Cortex of kidney (tissue), 1 donor: ENCODE measurements at places on chromosomes 2 and 18.

GRCh38 chr2:225488743-225489142 is 89.2 kb downstream of the NYAP2 start:
- DNase-seq = no peak

DNA sequence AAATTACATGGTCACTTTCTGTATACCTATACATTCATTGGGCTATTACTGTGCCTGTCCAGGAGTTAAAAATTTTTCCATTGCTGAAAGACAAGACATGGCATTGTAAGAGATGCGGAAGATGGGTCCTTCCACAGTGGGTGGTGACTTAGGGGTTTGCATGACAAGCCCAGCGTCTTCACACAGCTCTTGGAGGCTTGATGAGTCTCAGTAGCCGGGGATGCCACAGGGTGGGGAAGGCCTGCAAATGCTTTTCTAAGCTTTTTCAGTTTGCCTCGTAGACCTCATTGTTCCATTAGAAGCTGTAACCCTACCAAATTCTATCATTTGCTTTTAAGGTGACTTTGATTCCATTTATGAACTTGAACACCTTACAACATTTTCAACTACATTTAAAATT is 18.1 kb upstream of the MAPRE3 start:
- DNase-seq = no peak

- DNase-seq = no peak
These were observed 400.3 kb upstream of the HNRNPA3 start for GRCh38 chr2:176812246-176812775.

DNA sequence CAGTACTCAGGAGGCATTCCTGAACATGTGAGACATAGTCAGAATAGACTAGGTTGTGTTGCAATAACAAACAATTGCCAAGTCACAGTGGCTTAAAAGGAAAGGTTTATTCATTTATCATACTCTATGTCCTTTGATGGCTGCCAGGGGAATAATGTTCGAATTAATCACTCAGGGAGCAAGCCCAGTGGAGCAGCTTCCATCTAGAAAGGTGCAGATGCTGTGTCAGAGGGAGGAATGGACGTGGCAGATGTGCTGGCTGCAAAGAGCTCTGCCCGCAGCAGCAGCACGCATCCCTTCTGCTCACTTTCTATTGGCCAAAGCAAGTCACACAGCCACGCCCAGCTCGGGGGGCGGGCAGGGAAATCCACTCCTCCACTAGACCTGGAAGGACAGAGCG is 105.9 kb upstream of the AQP4 start:
- no peak for DNase-seq

DNA sequence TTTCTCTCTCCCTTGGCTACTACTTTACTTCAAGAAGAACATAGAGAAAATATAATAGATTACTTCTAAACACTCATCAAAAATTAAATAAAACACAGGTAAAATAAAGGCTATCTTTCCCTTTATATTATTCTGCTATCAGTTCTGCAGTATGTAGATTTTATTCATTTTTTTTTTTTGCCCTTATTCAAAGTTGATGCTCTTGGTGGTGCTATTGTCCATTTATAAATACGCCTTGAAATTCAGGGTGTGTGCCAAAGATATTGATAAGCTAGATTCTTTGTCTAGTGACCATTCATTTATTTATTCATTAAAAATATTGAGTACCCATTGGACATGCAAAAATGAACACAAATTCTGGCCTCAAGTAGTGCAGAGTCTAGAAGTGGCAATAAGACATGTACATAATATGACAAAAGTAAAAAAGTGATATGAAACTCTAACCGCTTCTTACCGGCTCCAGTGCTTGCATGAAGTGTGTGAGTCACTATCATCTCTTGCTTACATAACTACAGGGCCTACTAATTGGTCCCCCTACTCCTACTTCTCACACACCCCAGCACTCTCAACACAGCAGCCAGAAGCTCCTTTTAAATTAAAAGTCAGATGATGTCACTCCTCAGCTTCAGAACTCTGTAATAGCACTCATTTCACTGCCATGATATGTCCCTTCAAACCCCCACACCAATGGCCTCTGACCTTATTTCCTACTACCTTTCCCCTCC is 208.3 kb upstream of the FANCL start:
- no peak for DNase-seq

- DNase-seq = no peak
These were observed 4.7 kb downstream of the MYO5B start for GRCh38 chr18:50190236-50190635.

DNA sequence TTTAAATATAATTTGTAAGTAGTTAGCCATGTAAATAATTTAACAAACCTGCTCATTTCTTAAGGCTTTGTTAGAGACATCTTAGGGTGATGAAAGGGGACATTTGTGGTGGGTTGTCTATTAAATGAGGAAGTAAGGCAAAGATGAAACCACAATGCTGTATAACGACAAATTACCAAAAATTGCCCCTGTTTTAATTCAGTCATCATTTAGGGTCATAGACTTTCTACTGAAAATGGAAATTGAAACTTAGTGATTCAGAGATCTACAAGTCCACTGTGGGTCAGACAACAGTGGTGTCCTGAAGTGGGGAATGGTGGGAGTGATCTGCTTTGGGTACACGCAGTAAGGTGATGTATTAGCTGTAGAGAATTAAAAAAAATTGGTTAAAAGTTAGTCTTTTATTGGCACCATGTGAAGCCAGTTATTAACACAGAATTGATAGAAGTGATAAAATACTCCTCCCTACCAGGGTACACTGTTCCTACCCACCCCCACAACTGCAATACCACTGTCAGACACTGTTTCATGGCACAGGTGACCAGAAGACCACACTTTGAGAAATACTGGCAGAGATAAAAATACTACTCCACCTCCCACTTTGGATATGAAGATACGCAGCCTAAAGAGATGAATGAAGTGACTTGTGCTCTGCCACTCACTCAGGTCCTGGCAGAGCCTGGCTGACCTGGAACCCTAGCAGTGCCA is 13.4 kb downstream of the CERS6 start:
- DNase-seq = no peak

DNA sequence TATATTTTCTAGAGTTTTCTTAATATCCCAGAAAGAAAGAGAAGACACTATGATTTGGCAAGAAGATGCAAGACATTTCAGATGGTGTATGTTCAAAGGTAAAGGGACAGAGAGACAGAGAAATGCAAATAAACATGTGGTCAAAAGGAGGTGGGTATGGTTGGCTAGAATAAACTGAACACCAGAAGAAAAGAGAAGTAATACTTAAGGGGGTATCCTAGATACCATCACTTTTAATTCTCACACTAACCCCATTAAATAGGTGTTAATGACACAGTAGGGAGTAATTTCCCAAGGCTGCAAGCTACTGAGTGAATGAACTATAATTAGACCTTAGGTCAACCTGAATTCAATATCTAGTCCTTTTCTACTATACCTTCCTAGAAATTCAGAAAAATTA is 111.2 kb upstream of the CD226 start:
- DNase-seq = no peak

GRCh38 chr2:106336737-106337136 is 131.5 kb downstream of the RGPD3 start:
- no peak for DNase-seq
